H1 (cell line): ENCODE measurements at places on chromosomes 5 and 9. TPM values are rescaled to one million over a fixed set of nuclear protein-coding genes. Genes with fewer than 3 reads are reported as not detected.
A peak's percentile ranks its signal among the peaks of the same experiment; 100 is the strongest.

GRCh38 chr5:160441311-160441781 lies 19.7 kb downstream of the PTTG1 start:
- no peak for DNase-seq

DNA sequence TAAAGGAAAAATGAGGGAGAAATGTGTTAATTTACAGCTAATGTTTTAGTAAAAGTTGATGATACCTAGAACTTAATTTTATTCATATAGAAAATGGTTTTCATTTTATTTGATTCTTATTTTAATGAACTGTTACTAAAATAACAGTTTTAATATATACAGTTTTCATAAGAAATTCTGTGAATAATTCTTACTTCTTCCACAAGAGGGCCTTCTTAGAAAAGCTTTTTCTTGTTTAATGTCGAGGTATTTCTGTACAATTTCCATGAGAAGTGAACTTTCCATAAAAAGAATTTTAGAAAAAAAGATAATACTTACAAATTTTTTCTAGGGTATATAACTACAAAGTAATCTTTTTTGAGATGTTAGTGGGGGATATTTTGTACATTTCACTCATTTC lies 73.9 kb downstream of the KLF9 start:
- DNase-seq: no peak

DNA sequence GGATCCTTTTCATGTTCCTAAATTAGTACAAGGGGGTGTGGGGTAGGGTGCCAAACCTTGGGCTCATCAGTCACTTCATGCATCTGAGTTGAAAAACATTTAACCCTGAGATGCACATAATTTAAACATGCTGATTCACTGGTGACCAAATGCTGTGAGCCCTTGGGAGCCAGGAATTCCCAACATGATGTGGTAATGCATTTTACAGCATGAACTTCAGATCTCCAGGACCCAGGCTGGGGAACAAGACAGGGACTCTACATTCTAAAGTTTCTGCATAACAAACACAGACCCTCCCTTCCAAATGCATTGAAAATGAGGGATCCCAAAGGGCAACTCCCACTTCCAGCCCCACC lies 322.2 kb downstream of the NDUFS4 start:
- no peak for DNase-seq

DNA sequence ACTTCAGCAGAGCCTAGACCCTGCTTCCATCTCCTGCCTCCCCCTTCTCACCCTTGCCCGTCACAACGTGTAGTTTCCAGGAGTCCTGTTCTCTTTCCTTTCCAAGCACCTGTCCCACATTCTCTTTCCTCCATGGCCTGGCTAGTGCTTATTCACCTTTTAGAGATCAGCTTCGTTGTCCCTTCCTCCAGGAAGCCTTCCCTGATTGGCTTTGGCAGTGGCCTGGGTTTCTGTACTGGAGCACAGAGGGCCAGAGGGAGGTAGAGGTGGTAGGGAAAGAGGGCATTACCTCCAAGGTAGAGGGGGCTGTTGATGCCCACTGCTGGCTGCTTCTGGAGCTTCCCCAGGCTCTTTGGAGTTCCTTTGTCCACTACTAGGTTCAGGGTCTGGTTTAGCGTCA lies 93.7 kb upstream of the PANK3 start:
- DNase-seq: no peak

Gene GIN1
- 7.0 and 7.1 TPM in 2 replicates for total RNA-seq

- no peak for DNase-seq
Observed at GRCh38 chr9:7816021-7816420, 16.4 kb upstream of the DMAC1 start.

Gene AOPEP
- total RNA-seq: 14.3 TPM in 2 replicates

Gene MLANA
- not detected in 2 replicates for total RNA-seq

GRCh38 chr5:172667786-172668593 lies 26.9 kb downstream of the NEURL1B start:
- no peak for DNase-seq

GRCh38 chr9:93223260-93224180 lies 39.6 kb downstream of the WNK2 start:
- DNase-seq: no peak

Gene ANKRD18A
- 4.0 and 13.2 TPM in 2 replicates for total RNA-seq

GRCh38 chr5:849651-850301 lies 1.0 kb downstream of the ZDHHC11 start:
- DNase-seq: no peak

Gene SPATA31C1
- 0.11 TPM in 1 of 2 replicates, not detected in the other for total RNA-seq

DNA sequence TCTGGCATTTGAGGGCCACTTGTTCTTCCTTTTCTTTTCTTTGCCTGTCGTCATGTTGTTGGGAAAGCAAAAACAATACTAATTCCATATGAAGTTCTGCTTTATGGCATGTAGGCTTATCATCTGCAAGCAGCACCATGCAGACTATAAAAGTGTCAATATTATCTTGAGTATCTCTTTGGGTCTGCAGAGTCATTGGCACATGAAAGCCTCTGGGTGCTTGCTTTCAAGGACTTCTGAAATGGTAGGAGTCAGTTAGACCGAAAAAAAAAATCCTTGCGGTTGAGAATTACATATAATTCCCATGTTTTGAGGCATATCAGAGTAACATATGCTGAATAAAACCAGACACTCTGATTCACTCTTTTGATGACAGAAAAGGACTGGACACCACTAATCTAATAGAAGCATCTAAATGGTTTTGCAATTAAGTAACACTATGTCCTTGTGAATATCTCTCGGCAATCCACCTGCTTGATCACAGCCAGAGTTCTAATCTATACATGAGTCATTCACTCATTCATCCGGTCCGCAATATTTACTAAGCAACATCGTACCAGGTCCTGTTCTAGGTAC lies 44.4 kb downstream of the GNAQ start:
- no peak for DNase-seq

DNA sequence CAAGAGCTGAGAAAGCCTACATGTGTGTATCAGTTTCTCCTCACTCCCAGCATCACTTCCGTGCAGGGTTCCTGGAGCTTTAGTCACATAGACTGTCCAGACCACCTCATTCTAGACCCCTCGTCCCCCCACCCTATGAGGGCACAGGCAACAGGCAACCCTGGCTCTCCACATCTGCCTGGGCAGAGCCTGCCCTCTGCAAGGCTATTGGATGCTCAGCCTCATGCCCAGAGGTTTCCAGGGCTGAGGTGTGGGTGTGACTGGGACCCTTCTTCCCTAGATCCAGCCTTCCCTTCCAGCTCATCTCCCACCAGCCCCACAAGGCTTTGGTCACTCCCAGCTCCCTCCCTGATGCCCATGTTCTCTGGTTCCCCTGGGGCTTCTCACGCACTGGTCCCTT lies 161.4 kb downstream of the PAX5 start:
- no peak for DNase-seq

Gene EIF4E1B
- 0.63 and 0.97 TPM in 2 replicates for total RNA-seq

DNA sequence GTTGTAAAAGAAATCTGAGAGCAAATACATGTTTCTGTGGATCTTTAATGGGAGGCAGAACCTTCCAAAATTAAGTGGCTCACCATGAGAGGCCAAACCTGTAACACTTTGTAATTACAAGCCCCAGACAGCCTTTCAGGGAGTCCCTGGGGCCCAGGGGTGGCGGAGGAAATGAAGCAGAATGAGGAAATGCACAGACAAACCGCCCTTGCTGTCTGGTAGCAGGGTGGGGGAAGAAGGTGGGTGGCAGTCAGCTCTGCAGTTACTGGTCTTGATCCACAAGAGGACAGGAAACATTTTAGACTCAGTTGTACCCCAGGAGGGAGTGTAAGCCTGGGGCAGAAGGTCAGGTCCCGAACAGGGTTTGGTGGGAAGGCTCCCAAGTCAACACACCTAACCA lies 6.5 kb downstream of the ARL14EPL start:
- DNase-seq: no peak

DNA sequence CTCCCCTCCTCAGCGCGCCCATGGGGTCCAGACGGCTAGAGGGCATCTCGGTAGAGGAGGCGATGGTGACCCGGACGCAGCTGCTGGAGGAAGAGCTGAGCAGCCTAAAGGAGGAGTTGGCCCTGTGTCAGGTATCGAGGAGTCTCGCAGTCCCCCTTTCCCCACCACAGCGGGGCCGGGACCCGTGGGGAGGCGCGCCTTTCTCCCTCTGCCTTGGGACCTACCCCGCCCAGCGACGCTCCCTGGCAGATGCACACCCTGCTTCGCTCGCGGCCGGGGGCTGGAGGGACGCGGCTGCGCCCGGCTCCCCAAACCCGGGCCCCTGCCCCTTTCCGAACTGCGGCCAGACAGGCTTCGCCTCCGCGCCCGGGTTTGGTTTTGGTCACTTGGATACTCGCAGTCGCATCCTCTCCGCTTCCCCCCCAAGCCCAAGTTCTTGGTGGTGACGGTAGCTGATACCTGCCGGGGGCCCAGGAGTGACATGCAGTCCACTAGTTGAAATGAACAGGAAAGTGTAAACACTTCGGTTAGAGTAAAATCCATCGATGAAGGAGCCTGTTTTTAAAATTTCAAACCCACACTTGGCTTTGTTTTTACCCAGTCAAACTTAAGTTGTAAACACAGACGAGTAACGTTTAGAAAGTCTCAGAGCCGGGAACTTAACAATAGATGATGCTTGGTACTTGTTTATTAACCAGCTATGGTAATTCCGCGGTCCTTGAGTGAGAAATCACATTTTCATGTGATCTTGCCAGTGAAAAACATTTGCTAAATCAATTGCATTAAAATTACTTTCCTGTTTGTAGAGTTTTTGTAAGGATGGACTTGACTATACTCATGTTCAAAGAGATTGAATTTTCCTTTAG lies 688 bp downstream of the CNTLN start:
- DNase-seq: peak; percentile 80

Gene PCDHGA2
- total RNA-seq: 0.31 and 0.32 TPM in 2 replicates

DNA sequence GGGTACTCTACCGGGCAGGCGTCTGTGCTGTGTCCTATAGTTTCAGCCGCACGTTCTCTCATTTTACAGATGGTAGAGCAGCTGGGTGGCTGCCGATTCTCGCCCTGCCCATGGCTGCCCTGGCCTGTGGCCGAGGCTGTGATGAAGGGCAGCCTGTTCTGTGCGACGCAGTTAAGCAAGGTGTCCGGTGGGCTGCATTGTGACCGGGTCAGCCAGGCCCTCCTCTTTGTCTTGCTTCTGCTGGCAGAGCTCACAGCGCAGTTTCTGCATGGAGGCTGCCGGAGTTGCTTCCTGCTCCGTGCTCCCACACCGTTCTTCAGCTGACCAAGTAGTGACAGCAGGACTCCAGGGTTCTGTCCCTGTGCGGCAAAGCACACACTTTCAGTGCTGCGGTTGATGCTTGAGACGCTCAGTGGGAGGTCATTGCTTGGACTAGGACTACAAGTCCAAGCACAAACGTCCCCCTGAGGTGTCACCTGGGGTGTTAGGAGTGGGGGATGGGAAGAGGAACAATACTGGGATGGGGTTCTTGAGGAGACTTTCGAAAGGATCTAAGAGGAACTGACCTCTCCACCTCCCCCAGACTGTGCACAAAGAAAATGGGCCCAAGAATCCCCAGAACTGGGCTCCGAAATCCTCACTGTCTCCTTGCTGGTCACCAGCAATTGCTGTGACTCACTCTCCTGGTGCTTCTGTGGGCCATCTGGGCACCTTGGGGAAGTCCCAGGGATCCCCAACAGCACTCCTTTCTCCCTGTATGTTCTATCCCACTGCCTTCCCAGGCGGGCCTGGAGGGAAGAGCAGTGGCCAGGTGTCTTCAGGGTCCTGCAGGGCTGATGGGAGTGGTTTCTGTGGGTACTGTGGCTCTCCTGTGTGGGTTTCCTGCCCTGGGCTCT lies 58.2 kb downstream of the GADD45G start:
- DNase-seq: no peak

Gene OLFML2A
- 11.4 and 11.5 TPM in 2 replicates for total RNA-seq

Gene IL13
- total RNA-seq: not detected in 2 replicates

DNA sequence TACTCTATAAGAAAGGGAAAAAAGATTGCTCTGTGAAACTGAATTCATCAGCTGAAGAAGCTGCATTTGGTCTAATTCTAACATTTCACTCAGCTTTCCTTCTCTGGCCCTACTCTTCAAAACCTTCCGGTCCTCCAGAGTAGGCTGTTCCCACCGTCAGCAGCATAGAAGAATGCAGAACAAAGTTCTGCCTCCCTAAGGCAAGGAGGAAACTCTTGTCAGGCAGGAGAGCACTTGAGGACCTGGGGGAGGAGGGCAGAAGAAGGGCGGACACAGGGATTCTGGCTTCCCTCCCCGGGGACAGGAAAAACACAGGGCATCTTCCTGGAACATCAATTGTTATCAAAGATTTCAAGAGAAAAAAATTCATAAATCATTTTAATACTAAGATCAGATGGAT lies 69.2 kb upstream of the SHB start:
- DNase-seq: no peak

DNA sequence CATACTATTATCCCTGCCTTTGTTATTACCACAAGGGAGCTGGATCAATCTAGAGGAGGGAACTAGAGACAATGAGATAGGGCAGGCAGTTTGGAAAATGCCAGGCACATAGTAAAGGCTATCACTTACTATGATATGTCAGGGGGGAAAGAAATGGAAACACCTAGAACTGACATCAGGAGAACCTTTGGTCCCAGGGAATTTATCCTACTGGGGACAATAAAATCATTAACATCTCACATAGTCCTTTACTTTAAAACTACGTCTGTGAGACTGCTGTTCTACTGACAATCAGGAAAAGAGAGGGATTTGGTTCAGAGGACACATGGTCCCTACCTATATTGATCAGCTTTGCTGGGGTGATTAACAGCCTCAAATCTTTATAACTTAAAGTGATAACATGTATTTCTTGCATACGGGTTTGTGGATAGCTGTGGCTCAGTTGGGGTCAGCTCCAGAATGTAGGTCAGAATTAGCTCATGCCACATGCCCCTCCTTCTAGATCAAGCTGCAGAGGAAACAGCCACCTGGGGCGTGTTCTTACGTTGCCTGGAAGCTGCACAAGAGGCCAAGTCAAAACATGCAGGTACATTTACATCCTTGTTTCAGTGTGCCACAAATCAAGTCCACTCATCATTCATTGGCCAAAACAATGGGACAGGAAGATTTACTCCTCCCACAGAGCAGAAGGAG lies 43.9 kb upstream of the ALDOB start:
- no peak for DNase-seq
